ENCODE measurements at places on chromosomes 3 and 15. TPM values are rescaled to one million over a fixed set of nuclear protein-coding genes. Genes with fewer than 3 reads are reported as not detected.

KY gene
- not detected for total RNA-seq

KBTBD12 gene
- not detected for total RNA-seq

GP5 gene
- 1.0 TPM for total RNA-seq

OR4M2 gene
- total RNA-seq: not detected

CDHR4 gene
- not detected for total RNA-seq

Data from T-helper 2 cell treated with Interferon-gamma antibody and Interleukin-4, amounts not matched to agents 100 ng/mL and 5 ng/mL, for 36 hours (primary cell).